Kidney epithelial cell (primary cell): ENCODE measurements at places on chromosomes 1 and 21.

- no peak for DNase-seq
Measured at GRCh38 chr1:154994591-154994990, 1.2 kb downstream of the LENEP start.

GRCh38 chr1:152107984-152108881 is 7.0 kb downstream of the TCHH start:
- no peak for DNase-seq

GRCh38 chr1:72557446-72558049 is 275.2 kb upstream of the NEGR1 start:
- DNase-seq = no peak

DNA sequence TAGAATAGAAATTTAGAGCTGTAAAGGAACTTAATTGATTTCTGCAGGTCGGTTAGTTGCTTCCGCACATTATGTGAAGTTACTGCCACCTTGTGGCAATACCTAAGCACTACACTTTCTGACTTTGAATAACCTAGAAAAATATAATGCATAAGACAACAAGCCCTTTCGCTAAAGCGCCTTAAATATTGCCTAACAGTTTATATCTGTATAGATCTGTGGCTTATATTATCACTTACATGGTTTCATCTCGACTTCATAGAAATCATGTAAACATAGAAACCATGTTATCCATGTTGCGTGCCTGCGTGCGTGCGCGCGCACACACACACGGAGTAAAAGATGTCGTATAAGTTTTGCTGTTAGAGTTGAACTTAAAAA is 10.9 kb upstream of the IFI16 start:
- no peak for DNase-seq

DNA sequence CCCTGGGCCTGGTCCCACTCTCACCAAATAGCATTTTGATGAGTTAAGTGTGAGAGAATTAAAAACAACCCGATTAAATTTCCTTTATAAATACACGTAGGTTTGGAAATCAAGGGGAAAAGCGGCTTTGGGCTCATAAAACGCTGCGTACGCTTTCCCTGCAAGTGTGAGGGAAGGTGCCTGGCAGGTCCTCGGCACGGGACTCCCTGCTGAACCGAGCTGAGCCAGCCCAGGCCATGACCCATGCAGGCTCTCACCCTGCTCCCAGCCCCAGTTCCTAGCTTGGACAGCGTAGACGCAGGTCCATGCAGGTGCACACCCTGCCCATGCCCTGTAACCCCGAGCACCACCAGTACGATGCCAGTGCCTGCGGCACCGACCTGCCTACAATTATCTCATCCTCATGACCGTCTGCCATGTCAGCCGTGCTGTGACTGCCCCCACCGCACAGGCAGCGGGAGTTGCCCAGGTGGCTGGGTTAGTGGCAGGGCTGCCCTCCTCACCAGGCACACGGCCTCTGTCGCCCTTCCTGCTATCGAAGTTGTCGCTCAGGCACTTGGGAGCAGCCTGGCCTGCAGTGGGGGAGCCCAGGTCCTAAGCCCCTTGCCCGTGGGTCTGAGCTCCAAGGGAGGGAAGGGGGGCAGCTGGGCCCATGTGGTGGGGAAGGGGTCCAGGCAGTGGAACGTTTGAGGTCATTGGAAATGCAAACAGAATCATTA is 41.0 kb upstream of the ACTRT2 start:
- no peak for DNase-seq

DNA sequence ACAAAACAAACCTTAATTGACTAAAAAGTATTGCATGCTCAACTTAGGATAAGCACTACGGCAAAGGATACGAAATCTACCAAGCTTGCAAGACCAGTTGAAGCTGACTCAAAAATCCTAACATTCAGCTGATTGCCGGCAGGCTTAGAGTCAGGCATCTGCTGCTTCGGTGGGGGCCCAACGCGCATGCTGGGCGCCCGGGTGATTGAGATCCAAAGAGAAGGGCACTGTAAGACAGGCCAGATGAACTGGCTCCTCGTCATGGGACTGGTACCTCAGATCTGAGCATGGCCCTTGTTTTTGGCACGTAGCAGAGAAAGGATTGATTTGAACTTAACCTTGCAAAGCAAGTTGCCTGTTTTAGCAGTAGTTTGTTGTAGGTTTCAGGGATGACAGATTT is 86.6 kb downstream of the PRDM2 start:
- no peak for DNase-seq

GRCh38 chr21:25635310-25635709 is 3.7 kb upstream of the JAM2 start:
- no peak for DNase-seq

GRCh38 chr1:204343802-204344201 is 15.9 kb downstream of the PLEKHA6 start:
- no peak for DNase-seq

GRCh38 chr1:2204415-2205190 is 10.0 kb upstream of the FAAP20 start:
- no peak for DNase-seq

GRCh38 chr1:17021896-17022295 is 10.2 kb upstream of the ATP13A2 start:
- DNase-seq = no peak

DNA sequence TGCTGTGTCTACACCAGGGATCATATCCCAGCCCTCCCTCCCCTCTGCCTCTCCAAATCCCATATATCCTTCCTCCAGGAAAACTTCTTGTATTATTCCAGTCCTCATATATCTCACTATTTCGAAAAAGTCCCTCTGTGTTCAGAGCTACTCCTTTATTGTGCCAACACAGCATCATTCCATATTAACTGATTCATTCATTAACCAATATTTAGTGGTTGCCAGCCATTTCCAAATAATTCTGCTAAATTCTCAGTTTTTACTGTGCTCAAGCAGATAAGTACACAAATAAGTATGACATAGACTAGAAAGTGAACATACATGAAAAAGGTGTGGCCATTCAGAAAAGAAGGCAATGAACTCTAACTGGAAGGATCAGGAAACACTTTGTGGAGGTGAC is 241.6 kb upstream of the DUSP10 start:
- DNase-seq = no peak

- DNase-seq = no peak
Measured at GRCh38 chr1:167659881-167660280, 29.8 kb downstream of the RCSD1 start.

GRCh38 chr21:46181953-46182547 is 2.2 kb downstream of the SPATC1L start:
- no peak for DNase-seq

- no peak for DNase-seq
Measured at GRCh38 chr1:231748760-231749415, 122.3 kb downstream of the DISC1 start.

GRCh38 chr1:178412400-178412770 is 84.4 kb downstream of the CLEC20A start:
- DNase-seq = no peak

DNA sequence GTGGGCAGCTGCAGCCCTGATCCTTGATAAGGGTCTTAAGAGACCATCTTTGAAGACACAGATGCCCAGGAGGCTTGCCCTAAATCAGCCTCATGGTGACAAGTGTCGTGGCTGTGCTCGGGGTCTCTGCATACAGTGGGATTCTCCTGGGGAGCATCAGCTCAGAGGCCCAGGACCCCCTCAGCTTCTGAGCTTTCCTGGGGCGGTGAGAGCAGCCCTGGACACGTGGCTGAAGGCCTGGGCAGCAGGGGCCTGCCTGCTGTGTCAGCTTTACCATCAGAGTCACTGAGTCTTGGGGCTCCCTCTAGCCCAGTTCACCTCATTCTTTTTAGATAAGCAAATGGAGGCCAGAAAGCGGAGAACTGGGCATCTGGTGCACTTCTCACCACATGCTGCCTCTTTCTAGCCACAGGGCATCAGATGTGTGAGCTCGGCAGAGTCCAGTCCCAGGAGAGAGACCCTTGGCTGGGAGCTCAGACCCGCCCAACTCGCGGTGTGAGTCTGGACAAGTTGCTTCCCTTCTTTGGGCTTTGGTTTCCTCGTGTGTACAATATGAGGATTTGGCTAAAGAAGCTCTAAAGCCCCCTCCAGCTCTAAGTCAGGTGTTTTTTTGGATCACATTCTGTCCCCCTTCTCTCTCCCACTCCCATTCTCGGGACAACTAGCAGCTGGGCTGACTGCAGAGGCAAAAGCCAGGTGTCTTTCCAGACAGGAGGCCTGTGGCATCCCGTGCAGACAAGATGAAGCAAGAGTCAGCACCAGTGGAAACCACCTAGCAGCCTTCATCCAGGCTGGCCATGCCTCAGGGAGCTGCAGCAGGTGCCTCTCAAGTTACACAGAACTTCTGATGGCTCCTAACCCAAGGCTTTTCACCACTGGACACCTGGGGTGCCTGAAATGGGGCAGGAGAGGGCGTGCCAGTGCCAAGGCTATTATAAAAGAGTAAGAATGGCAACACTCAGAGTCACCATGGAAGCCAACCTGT is 119.1 kb downstream of the KCNN3 start:
- no peak for DNase-seq

DNA sequence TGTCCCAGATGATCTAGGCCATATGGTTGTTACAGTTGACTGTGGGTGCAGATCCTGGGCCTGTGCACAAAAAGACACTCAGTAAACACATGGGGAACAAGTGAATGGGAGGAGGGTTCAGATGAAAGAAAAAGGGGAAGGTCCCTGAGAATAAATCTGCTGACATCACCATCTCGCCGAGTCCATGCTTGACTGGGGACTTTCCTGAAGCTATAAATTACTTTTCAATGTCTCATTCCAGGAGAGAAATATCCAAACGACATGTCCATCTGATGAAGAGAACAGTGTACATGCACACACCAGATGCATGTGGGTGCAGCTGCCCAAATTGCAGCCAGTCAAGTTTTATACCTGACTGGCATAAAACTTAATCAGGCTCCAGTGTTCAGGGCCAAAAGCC is 109.0 kb downstream of the HIVEP3 start:
- DNase-seq = no peak

DNA sequence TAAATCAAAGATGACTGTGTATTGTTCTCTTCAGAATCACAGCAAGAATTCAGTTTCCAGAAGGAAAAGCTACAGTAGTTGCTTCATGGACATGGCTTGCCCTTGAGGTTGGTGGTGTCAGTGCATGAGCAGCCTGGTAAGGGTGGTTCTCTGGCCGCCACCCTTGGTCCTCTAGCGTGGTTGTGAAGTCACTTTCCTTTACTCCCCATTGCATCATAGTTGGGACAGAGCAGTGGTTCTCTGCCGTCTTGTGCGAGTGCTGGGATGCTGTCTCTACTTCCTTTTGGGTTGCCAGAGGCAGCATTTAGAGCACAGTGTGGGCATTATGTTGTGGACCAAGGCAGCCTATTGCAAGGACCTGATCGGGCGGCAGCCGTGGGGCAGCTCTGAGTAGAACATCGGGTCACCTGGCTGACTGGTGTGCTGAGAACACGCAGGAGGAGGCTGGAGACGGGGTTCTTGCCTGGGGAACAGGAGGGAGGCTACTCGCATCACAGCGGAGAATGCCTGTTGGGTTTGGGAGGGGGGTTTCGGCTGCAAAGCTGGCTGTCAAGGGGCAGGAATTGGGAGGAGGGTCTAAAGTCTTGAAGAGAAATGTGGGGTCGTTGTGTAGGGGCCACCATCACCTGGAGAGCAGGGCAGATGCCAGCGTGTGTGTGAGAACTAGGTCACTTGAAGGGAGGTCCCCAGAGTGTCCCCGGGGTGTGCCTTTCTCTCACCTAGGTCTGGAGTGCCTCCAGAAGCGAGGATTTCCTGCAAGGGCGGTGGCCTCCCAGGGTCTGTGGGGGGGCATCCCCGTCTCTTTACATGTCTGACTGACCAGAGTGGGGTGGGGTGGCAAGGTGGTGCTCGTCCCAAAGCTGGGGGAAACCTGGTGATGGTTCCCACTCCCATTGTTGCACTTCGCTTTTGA is 6.3 kb downstream of the ARF1 start:
- DNase-seq = no peak

DNA sequence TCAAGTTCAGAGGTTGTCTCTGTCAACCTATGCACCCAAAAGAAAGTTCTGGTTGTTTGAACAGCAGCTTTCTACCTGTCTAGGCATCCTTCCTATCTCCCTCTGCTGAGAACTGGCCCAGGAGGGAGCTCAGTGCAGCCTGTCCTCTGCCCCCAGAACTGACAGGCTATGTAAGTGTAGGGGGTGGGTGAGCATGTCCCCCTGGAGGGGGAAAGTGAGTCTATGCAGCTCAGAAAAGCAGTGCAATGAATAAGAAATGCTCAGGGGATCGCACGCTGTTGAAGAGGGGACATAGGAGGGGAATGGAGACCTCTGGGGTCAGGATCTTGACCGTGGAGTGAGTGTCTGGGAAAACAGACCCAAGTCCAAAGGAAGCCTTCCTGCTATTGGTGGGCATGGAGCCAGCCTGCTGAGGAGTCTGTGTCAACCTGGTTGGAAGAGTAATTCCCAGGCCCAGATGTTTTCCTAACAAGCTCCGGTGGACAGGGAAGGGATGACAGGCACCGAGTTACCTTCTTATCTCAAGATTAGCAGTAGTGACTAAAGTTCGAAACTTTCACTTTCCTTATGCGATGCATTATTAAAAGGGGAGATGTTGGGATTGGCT is 26.1 kb upstream of the FHAD1 start:
- DNase-seq = no peak
